Stimulated activated CD8-positive, alpha-beta memory T cell treated with anti-CD3 and anti-CD28 coated beads, Interleukin-15, amount 100 ng/mL, for 4 hours (primary cell): ENCODE measurements at places on chromosomes 11 and 22.

DNA sequence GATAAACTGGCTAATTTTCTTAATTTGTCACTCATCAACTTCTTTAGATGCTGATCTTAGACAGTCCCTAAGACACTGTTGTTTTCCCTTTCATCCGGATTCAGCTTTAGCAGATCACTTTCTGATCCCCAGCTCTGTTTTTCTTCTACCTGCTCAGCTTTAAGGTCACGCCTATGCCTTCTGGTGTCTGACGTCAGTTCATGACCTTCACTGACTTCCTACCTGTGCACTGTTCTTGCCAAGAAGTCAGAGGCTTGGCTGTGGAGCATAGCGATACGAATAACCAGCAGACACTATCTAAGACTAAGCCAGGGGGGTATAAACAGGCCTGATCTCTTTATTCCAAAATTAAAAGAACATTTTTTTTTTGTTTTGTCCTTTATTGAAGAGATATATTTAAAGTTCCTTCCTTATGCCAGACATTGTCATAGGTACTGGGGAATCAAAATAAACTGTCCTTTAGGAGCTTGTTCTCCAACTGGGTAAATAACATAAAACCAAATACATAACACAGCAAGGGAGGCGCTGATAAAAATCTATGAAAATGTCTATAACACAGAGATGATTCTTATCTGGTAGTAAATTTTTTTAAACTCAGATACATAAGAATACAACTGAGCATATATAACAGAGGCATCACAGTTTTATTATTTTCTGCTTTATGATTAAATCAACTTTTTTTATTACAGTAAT, 352.2 kb upstream of the CTSC start:
- no peak for DNase-seq

GRCh38 chr11:116918925-116919655, 81.7 kb upstream of the APOA1 start:
- DNase-seq: no peak

- no peak for DNase-seq
Observed at GRCh38 chr11:16392616-16393015, 36.3 kb upstream of the SOX6 start.

DNA sequence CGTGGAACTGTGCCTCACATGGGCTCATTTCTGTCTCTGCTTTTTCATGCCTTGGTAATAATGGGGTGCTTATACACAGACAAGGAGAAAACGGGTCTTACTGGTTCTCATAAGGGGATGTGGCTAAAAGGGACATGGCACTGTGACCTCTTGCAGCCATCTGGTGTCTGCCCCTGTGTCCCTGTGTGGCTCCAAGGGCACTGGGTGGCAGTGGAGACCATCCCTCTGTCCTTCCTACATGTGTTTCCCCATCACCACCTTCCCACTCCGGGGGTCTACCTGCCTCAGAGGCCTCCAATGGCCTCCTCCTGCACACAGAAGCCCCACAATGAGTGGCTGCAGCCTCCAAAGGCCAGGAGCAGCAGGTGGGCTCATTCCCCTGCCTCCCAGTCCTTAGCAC, 221.2 kb downstream of the CEP164 start:
- DNase-seq: no peak

DNA sequence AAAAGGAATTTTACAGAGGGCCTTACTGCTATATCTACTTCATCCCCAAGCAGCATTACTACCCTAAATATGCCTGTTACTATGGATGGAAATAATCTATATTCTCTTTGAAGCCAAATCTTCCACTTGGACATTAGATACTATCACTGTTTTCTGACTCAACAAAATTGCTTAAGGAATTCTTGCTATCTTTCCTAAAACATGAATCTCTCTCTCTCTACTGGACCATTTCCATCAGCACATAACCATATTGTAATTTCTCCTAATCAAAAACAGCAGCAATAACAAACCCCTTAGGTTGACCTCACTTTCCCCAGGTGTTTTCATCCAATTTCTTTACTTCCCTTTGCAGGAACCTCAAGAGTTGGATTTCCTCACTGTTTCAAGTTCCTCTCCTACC, 67.9 kb upstream of the BLID start:
- no peak for DNase-seq

DNA sequence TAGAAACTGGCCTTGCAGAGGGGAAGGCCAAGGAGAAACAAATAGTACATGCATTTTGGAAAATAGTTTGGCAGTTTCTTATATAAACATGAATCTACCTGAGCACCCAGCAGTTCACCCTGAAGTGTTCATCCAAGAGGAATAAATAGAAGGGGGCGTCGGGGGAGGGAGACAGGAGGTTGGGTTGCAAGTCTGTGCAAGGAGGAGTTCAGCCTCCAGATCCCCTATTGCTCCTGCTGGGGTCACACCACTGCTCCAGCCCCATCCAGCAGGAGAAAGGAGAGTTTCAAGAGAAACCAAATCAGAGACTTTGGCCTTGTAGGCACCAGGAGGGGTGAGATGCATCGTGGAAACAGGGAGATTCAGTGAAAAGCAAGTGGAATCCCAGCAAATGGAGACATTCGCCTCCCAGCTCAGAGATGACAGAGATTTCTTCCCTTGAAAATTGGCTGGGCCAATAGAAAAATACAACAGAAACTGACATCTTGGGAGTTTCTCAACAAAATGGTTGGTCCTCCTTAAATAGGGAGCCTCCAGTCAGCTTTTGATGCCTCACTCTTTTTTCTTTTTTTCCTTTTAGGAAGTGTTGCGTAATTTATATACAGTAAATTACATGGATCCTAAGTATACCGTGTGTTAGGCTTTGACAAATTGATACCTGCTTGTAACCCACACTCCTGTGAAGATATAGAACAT, 34.1 kb downstream of the OTOG start:
- no peak for DNase-seq

- no peak for DNase-seq
Observed at GRCh38 chr22:27798511-27799014, 3.0 kb downstream of the MN1 start.

DNA sequence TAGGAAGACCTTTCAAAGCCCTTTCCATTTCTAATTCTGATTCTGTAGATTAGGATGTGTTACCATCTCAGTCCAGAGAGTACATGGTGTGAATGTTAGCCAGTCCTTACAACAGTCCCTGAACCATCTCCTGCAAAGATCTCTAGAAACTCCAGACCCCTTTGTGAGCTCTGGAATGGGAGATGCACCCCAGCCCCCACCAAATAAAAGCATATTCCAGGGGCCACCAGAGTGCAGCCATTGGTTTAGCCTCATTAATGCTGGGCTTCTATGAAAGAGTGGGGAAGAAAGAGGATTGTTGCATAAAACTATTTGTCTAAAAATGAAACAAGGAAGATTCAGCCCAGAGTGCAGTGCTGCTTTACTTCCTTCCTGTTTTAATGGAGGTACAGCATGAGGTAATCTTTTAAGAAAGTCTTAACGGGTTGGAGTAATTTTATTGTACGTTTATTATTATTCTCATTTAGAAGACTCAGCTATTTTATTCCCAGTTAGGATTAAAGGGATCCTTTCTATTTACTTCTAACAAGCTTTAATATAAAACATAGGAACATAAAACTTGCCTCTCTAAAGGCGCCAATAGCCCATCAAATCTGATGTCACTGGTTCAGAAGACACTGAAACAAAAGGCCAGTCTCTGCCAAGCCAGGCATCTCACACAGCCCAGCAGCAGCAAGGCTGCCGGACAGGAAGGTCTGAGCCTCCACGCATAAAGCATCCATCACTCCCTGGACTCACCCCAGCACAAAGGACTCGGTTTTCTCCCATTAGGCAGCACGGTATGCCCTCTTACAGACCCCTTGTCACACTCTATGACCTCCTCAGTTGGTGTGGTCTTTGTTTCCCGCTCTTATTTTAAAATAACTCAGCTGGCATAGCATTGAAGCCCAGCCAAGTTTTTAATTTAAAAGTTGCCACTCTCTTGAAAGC, 203.9 kb upstream of the BLID start:
- no peak for DNase-seq

DNA sequence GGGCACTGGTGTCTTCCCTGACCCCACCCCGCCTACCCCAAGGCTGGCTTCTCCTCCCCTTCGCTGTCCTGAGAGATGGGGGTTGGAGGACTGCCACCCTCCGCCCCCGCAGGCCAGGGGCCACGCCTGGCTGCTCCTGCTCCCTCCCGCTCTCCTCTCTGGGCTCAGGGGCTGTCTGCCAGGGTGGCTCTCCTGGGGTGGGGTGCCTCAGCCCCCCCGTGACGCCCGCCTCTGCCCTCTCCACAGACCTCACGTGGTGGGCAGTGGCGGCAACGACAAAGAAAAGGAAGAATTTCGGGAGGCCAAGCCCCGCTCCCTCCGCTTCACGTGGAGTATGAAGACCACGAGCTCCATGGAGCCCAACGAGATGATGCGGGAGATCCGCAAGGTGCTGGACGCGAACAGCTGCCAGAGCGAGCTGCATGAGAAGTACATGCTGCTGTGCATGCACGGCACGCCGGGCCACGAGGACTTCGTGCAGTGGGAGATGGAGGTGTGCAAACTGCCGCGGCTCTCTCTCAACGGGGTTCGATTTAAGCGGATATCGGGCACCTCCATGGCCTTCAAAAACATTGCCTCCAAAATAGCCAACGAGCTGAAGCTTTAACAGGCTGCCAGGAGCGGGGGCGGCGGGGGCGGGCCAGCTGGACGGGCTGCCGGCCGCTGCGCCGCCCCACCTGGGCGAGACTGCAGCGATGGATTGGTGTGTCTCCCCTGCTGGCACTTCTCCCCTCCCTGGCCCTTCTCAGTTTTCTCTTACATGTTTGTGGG, 8.1 kb downstream of the RCOR2 start:
- DNase-seq: no peak

DNA sequence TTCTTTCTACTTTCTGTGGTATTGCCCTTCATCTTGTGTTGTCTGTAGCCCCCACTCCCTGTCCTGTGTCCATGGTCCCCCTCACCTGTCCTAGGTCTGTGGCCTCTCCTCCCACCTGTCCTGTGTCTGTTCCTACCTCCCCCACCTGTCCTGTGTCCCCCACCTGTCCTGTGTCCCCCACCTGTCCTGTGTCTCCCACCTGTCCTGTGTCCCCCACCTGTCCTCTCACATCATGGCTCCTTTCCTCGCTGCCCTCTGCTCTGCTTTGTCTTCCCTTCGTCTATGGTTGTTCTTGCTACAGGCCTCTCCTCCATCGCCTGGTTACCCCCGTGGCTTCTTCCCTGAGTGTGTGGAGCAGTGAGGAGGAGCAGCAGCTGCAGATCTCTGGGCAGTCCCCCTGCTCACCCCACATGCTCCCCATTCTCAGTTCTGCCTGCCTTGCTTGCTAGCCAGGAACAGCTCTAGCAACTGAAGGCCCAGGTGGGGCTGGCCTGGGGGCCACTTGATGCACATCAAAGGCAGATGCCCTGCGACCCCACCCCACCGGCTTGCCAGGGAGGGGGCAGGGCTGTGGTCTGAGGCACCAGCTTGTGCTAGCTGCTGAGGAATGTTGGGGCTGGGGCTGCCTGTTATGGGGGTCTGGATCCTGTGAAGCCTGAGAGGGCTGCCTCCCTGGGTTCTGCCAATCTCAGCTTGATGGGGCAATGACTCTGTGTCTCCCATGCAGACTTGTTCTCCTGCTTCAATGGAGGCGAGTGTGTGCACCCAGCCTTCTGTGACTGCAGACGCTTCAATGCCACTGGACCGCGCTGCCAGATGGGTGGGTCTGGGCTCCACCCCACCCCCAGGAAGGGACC, 5.6 kb downstream of the OTOG start:
- DNase-seq: no peak

DNA sequence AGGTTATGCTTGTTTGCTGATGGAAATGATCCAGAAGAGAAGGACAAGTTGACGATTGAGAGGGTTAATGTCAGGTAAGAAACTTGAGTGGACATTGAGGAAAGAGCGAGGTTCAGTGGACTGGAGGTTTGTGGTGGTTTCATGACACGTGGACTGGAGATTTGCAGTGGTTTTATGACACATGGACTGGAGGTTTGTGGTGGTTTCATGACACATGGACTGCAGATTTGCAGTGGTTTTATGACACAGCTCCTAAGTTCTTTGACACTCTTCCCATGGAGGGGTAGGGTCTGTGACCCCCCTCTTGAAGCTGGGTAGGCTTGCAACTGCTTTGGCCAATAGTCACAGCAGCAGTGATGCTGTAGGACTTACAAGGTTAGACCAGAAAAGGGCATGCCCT, 5.4 kb upstream of the MAPK8IP2 start:
- DNase-seq: no peak

- no peak for DNase-seq
Observed at GRCh38 chr22:50060441-50061140, 2.5 kb upstream of the TTLL8 start.

GRCh38 chr11:134756811-134757540, 344.9 kb upstream of the B3GAT1 start:
- DNase-seq: no peak

- no peak for DNase-seq
Observed at GRCh38 chr22:24265734-24266133, 4.9 kb upstream of the SPECC1L start.

DNA sequence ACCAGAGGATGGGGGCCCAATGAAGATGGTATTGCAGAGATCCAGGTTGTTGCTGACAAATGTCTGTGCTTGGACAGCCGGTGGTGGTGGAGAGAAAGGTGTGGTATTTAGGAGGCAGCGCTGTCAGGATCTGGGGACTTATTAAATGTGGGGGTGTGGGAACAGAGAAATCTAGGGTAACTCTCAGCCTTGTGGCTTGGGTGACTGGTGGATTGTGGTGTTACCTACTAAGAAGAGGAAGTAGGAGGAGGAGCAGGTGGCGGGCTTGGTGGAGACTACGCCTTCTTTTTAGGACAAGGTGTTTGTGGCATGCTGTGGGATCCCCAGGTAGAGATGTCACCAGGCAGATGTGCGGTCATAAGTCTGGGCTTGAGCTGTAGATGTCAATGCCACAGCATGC, 144.0 kb downstream of the GRIK4 start:
- DNase-seq: no peak

- DNase-seq: no peak
Observed at GRCh38 chr11:74001822-74002286, 7.0 kb downstream of the UCP3 start.

DNA sequence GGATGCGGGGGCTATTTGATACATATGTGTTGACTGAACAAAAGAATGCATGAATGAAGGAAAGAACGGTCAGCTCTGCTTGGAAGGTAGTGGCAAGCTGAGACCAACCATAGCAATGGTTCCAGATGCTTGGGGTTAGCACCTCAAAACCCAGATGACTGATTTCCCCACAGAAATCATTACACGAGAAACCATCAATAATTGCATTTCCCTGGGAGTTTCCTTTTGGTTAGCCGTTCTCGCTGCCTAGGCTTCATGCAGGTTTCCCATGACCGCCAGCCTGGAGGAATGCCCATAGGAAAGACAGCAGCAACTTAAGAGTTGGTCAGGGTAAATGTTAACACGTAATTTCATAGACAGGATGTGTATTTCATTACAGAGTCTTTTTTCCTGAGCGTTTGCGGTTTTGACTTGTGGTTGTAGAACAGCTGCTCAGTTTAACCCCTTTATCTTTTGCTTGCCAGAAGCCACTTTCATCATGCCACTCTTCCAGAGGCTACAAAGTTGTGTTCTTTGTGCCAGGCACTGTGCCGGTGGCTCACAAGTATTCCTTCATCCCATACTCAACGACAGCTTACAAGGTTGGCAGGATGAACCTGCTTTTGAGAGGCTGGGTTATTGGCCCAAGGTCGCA, 2.8 kb downstream of the IL17RA start:
- DNase-seq: no peak

- DNase-seq: no peak
Observed at GRCh38 chr22:45948081-45948648, 28.8 kb downstream of the WNT7B start.
